GM12878 (cell line): ENCODE measurements at places on chromosomes 3 and 15. TPM values are rescaled to one million over a fixed set of nuclear protein-coding genes. Genes with fewer than 3 reads are reported as not detected.
A peak's percentile ranks its signal among the peaks of the same experiment; 100 is the strongest.

- no peak for DNase-seq
Observed at GRCh38 chr15:27238707-27239423, 267.9 kb downstream of the GABRG3 start.

GRCh38 chr3:149895769-149896168 is 74.9 kb downstream of the PFN2 start:
- DNase-seq = no peak

DNA sequence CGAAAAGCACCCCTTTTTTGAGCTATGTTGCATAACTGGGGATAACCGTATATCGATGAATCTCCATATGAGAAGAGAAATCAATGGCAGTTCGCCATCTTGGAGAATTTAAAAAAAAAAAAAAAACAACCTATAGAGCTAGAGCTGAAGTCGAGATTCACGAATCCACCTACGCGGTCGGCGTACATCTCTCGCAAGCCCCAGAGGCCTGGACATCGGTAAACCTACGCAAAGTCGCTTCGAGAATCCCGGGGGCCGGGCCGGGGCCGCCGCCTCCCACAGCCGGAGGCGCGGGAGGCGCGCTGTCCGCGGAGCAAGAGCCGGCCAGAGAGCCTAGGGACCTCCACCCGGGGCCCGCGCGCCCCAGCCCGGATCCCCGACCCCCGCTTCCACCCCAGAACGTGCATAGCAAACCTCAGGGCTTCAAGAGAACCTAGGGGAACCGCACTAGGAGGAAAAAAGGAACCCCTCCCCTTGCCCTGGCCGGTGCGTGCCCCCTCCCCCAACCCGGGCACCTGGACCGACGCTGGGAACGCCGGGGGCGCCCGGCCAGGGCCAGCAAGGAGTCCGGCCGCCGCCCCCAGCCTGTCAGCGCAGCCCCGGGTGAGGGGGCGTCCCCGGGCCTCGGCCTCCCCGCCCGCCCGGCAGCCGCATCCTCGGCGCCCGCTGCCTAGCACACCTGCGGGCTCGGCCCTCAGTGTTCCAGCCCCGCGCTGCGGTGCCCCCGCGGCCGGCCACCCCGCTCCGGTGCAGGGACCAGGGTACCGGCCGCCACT is 567 bp downstream of the PFN2 start:
- DNase-seq = peak; percentile 39

GRCh38 chr15:45149060-45149459 is 19.3 kb downstream of the DUOX1 start:
- no peak for DNase-seq

DNA sequence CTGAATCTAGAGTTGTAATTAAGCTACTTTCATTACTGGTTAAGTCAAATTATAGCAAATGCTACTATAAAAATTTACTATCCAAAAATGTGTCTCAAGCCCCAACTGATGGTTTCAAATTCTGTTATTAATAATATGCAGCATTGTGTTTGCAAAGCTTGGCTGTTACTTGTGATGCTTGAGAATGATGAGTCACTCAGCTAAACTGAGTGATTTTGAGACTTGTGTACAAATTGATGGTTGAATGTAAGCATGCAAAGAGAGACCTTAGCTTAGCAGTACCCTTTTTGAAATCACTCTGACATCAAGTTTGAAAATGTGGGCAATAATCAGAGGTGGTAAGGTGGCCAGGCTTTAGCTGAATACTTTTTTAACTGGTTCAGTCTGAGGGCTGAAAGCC is 27.6 kb downstream of the OPA1 start:
- peak; percentile 33 for DNase-seq

GRCh38 chr3:139327231-139327630 is 16.6 kb upstream of the MRPS22 start:
- no peak for DNase-seq

DNA sequence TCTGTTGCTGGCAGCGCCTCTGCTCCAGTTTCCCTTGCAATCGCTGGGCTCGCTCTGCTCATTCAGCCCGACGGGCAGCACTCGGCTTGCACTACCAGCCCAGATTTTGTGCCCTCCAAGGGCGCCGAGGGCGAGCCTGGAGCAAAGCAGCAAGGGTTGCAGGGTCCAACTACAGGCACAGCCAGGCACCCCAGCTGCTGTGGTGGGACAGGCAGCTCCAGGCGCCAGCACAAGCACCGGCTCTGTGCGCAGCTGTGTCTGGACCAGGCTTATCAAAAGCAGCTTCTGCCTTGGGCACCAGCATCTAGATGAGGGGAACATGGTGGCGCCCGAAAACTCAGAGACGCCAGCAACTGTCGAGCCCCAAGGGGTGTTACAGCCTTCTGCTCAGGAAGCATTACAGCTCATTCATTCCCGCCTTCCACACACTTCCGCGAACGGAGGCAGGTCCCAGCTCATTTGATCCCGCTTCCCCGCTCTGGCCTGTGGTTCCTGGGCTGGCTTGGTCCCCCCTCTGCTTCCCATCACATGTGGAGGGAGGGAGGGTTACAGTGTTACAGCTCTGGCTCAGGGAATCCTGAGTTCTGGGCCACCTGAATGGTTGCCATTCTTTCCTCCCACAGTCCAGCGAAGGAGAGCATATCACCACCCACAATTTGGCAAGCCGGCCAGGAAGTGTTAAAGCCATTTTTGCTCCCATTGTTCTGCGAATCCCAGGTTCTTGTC is 409.9 kb upstream of the ALCAM start:
- no peak for DNase-seq

- DNase-seq = peak; percentile 25
Observed at GRCh38 chr3:64163755-64164148, 61.5 kb downstream of the PRICKLE2 start.

- DNase-seq = no peak
Observed at GRCh38 chr3:119560160-119560559, 746 bp upstream of the CD80 start.

DNA sequence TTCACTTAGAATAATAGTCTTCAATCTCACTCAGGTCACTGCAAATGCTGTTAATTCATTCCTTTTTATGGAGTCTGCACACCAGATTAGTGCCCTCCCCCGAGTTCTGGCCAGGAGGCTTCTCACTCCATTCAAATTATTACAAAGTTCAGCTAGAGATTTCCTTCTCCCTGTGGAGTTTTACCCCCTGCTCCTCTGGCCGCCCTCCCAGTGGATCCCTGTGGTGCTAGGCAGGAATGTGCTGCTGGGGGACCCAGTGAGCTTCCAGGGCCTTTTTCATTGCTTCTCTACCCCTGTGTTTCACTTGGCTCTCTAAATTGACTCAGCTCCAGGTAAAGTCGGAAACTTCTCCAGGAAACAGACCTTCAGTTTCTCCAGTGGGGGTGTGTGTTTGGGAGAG is 42.7 kb upstream of the CD200R1L start:
- no peak for DNase-seq

GRCh38 chr15:51299187-51300015 is 39.0 kb downstream of the CYP19A1 start:
- no peak for DNase-seq

DNA sequence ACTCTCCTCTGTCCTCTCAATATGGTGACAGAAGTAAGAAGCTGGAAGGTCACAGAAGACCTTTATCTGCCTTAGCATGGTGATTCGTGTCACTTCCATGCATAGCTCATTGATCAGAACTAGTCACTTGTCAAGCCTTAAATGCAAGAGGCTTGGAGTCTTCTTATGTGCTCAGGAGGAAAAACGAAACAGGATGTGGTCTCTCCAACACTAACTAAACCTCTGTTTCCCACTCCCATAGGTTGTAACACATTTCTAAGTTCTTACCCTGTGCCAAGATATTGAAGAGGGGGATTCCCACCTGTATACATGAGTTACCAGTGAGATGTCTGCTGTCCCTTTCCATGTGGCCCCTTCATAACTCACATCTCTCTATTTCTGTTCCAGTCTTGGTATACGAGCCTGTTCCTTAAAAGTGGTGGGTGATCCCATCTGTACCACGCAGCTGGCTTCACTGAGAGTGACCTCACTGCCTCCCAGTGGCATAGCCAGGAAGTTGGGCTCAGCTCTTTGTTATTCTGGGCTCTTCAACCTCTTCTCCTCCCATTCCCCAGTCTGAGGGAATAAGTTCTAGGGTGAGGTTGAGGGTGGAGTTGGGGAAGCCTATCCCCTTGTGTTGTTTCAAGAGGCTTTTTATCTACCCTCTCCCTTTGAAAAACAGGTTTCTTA is 203.2 kb upstream of the PPP2R3A start:
- DNase-seq = no peak

DNA sequence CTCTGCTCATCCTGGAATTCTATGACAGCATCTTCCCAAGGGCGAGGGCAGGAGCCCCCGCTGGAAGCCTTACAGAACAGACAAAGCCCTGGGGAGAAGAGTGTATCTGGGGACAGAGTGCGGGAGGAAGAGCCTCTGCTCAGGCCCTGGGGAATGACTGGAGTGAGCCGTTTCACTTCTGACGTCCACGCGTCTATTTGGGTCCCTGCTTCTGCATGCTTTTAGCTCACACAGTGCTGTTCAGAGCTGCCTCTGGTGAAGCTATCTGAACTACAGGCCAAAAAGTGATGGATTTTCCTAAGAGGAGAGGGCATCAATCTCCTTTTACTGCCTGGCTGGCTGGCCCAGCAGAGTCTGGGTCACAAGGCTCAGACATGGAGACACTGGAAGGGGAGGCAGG is 311.8 kb downstream of the NTRK3 start:
- no peak for DNase-seq

GRCh38 chr3:60720736-60721135 is 530.5 kb downstream of the FHIT start:
- DNase-seq = no peak

DNA sequence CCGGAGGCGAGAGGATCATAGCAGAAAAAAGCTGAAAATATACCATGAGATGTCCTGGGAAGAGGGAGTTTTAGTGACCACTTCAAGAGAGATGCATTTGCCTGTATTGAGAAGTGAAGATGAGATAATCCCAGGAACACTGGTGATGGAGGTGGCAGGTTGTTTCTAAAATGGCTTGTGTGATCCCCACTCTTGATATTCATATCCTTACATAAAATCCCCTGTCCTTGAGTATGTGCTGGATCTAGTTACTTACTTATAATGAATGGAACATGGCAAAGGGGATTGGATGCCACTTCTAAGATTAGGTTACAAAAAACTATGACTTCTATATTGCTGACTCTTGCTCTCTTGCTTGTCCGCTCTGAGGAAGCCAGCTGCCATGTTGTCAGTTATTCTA is 22.1 kb downstream of the HDGFL3 start:
- no peak for DNase-seq

DNA sequence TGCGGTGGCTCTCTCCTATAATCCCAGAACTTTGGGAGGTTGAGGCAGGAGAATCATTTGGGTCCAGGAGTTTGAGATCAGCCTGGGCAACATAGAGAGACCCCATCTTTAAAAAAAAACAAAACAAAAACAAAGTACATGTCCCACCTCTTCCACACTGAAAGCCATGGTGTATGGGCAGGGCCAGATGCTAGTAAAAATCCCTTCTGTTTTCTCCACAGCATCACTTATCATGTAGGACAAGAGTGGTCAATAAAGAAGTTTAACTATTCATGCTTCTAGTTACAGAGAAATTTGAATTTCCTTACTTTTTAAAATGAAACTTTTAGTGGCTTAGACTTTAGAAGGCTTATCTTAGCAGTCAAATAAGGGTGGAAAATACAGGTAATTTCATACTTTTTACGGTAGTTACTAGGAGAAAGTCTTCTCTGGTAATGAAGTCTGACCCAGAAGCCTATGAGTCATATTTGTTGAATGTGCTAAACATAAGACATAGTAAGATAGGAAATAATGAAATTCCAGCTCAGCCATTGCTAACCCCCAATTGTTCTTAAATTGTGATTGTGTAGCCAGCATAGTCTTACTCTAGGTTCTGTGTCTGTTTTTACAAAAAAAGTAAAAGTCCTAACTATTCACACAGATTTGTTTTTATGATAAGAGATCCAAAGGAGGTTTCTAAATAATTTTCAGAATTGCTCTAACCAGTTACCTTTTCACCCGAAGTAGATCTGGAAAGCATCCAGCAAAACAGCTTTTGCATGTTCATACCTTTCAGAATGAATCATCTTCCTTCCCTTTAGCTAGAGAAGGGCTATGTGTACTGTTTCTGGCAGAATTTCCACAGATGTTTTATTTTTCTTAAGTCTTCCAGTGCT is 16.4 kb upstream of the ZNF609 start:
- no peak for DNase-seq

DNA sequence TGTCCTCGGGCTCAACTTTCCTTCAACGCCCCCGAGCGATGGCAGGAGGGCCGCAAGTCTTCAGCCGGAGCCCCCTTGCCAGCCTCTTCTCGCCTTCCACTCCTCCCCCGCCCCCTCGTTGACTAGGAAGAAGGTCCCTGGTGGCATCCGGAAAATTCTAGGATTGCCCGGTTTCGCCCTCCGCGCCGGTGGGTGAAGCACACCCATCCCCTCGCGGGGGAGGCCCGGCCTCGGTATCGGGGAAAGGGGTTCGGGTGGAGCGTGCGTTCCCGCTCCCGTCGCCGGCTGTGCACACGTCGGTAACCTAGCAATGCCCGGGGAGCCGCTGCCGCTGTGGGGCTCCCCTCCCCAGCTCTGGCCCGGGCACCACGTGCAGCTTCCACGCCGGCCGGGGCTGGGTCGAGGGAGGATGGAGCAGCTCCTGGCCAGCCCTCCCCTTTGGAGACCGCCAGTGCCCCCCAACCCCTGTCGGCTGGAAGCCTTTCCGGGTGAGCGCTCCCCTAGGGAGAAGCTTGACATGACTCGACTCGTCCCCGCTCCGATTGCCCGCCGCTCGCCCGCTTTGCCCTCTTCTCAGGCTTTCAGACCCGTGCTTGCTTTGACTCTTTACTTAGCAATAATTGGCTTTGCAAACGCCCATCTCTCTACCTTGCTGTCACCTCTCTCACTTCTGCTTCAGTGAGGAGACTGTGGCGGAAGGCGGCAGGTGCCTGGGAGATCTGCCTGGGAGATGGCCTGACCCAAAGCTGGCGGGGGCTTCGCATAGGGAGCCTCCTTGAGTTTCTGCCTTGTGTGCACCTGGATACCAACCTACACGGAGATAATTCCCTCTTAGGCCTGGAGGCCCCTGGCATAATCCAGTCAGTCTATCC is 1.3 kb downstream of the CACNA1D start:
- DNase-seq = no peak

- DNase-seq = no peak
Observed at GRCh38 chr3:8505621-8506020, 4.0 kb downstream of the LMCD1 start.

GRCh38 chr3:128317101-128317697 is 149.5 kb downstream of the DNAJB8 start:
- DNase-seq = no peak

DNA sequence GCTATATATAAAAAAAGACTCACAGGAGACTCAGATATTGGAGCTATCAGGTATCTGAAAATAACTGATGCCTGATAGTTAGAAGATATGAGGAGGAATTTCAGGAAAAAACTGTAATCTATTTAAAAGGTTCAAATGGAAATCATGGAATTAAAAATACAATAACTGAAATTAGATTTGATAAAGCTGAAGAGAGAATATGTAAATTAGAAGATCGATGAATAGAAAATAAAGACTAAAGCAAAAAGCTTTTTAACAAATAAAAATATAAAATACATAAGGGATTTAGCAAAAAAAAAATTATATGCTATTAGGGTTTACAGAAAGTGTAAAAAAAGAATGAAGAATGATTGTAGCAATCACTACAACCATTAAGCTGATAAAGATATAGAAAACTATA is 679.8 kb upstream of the LMCD1 start:
- no peak for DNase-seq

Gene CHL1
- total RNA-seq = 1.9 and 2.2 TPM in 2 replicates

Gene CDHR4
- total RNA-seq = not detected in 2 replicates

Gene RHOV
- 13.3 and 15.0 TPM in 2 replicates for total RNA-seq

Gene PLCL2
- 27.3 and 27.8 TPM in 2 replicates for total RNA-seq

Gene ADGRG7
- 0.21 TPM in 1 of 2 replicates, not detected in the other for total RNA-seq

Gene SPTSSB
- 1.1 and 1.8 TPM in 2 replicates for total RNA-seq

Gene TGM4
- not detected in 2 replicates for total RNA-seq

Gene SMAD6
- total RNA-seq = 0.10 and 0.16 TPM in 2 replicates

Gene GPR62
- total RNA-seq = not detected in 2 replicates

Gene HGD
- total RNA-seq = 0.51 and 0.72 TPM in 2 replicates

Gene TTLL13
- 0.13 and 0.19 TPM in 2 replicates for total RNA-seq

Gene NISCH
- total RNA-seq = 42.5 and 52.5 TPM in 2 replicates

Gene CEMIP
- total RNA-seq = 0.43 and 0.44 TPM in 2 replicates
